ENCODE measurements at places on chromosomes 5 and 9. TPM values are rescaled to one million over a fixed set of nuclear protein-coding genes. Genes with fewer than 3 reads are reported as not detected.

GPR150 gene
- 0.16 TPM for total RNA-seq

C5orf58 gene
- not detected for total RNA-seq

GRCh38 chr9:114611516-114612271, 603 bp downstream of the TMEM268 start:
- peak; percentile 89 for DNase-seq
- H3K27ac ChIP-seq = peak overlapping the region; percentile 67
- no peaks in the 10 kb centered on the region for H3K36me3 ChIP-seq
- H3K4me3 ChIP-seq = peak overlapping the region; percentile 64
- H3K27me3 ChIP-seq = no peaks in the 10 kb centered on the region
- peaks cover 10% of the 10 kb centered on the region for H3K4me1 ChIP-seq

DNA sequence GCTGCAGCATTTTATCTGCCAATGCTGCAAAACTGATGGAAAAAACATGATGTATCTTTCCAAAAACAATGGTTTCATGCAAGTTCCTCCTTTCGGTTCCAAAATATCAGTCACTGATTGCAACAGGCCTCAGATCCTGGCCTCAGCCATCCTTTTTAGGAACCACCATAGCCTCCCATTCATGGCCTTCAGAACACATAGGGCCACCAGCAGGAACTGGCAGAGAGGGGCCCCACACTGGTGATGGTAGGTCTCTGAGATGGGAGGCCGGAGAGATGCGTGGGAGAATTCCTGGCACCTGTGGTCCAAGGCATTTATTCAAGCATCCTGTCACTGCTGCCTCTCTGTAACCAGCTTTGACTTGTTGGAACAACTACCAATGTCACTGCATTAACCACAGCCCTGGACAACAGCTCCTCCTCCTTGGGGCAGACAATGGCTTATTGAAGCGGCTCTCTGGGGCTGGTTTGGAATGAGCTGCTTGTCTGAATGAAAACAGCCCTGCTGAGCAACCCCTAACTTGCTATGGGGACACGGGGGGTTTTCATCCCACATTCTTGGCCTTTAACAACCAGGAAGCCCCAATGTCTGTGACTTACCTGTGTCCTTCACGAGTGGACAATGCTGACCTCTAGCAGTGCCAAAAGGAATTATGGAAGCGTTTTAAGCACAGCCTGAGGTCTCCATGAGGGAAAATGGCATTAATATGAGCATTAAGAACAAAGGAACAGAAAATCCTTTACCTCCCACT, 108.1 kb downstream of the LHFPL2 start:
- H3K27ac ChIP-seq = no peak overlapping the region
- H3K4me3 ChIP-seq = no peak overlapping the region
- DNase-seq = no peak
- no peaks in the 10 kb centered on the region for H3K36me3 ChIP-seq

GRCh38 chr9:136204838-136205706, at the start of gene LHX3:
TSS of gene LHX3 (minus strand) at chr9:136205128. CDS start at chr9:136205012, 116 bp downstream.
- H3K4me1 ChIP-seq = no peaks in the 10 kb centered on the region
- H3K36me3 ChIP-seq = no peaks in the 10 kb centered on the region
- H3K27me3 ChIP-seq = peaks cover 21% of the 10 kb centered on the region
- no peak within 1 kb of the TSS for H3K4me3 ChIP-seq

GRCh38 chr5:59487068-59487686, 406.3 kb downstream of the PDE4D start:
- DNase-seq = no peak
- H3K27me3 ChIP-seq = no peaks in the 10 kb centered on the region
- peaks cover 17% of the 10 kb centered on the region for H3K4me1 ChIP-seq
- no peak overlapping the region for H3K4me3 ChIP-seq
- no peaks in the 10 kb centered on the region for H3K36me3 ChIP-seq

- no peaks in the 10 kb centered on the region for H3K4me1 ChIP-seq
- H3K36me3 ChIP-seq = no peaks in the 10 kb centered on the region
- no peak for DNase-seq
- H3K27me3 ChIP-seq = no peaks in the 10 kb centered on the region
These were observed 19.2 kb upstream of the SELENOP start for GRCh38 chr5:42830924-42831323.

DNA sequence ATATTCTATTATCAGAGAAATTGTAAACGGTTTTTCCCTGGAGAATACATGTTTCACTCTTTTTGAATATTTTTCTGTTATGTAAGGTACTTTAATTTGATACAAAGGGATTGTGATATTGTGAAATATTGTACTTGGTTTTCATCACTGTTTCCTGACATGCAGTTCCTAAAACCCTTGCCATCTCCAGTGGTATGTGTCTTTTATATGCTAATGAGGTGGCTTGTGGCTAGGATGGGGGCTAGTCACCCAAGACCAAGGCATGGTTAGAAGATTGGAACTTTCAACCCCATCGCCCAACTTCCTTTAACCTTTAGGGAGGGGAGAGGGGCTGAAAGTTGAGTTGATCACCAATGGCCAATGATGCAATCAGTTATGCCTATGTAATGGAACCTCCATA, 160.6 kb downstream of the TAF11L14 start:
- DNase-seq = no peak
- no peaks in the 10 kb centered on the region for H3K36me3 ChIP-seq
- no peak overlapping the region for H3K4me3 ChIP-seq
- H3K27ac ChIP-seq = no peak overlapping the region
- H3K27me3 ChIP-seq = no peaks in the 10 kb centered on the region

PIP5KL1 gene
- total RNA-seq = 3.0 TPM

GRCh38 chr5:105088961-105089360, 1526.4 kb upstream of the NUDT12 start:
- no peaks in the 10 kb centered on the region for H3K36me3 ChIP-seq
- H3K4me3 ChIP-seq = no peak overlapping the region
- no peaks in the 10 kb centered on the region for H3K27me3 ChIP-seq
- no peak for DNase-seq
- H3K4me1 ChIP-seq = no peaks in the 10 kb centered on the region

PCA3 gene
- not detected for total RNA-seq

DNA sequence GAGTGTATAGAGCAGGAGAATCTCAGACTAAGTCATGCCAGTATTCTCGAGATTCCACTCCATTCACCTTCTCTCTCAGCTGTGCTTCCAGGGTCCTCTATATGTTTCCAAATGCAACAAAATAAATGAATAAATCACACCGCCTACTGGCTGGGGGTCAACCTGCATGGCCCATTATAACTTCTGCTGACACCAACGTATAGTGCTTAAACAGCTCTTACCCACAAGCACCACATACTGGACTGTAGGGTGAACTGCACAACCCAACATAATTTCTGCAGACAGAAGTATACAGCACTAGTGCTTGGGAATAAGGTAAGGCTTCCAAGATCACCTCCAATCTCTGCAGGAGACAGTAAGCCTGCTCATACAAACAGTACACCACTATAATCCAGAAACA, 33.1 kb upstream of the HTR4 start:
- no peaks in the 10 kb centered on the region for H3K4me1 ChIP-seq
- H3K36me3 ChIP-seq = no peaks in the 10 kb centered on the region
- no peak overlapping the region for H3K27ac ChIP-seq

Measured in kidney (tissue), 22 donors.